ENCODE measurements at places on chromosomes 7 and 10.

DNA sequence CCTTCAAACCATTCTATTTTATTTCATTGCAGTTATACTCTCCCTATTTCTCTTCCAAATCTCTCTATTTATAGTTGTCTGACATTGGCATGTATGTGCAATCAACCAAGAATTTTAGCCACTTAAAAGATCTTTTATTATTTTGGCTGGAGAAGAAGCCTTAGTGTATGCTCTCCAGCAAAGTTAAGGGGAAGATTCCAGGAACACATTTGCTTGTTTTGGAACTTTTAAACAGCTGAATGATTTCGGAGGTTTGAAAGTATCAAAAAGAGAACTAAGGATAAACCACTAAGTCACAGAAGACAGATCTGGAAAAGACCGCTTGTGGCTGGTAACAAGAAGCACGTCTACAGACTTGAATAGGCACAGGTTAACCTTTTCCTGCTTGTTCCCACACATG is 182.2 kb upstream of the FZD1 start:
- no peak for DNase-seq

DNA sequence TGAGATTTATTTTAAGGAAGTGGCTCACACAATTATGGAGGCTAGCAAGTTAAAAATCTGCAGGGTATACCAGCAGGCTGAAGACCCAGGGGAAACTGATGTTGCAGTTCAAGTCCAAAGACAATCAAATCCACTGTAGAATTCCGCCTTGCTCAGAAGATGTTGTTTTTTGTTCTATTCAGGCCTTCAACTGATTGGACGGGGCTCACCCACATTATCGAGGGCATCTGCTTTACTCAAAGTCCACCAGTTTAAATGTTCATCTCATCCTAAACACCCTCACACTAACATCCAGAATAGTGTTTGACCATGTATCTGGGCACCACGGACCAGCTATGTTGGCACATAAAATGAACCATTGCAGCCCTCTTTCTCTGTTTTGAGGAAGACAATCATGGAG is 211.2 kb upstream of the GPR26 start:
- no peak for DNase-seq

- no peak for DNase-seq
Observed at GRCh38 chr7:13532028-13532753, 457.3 kb downstream of the ETV1 start.

DNA sequence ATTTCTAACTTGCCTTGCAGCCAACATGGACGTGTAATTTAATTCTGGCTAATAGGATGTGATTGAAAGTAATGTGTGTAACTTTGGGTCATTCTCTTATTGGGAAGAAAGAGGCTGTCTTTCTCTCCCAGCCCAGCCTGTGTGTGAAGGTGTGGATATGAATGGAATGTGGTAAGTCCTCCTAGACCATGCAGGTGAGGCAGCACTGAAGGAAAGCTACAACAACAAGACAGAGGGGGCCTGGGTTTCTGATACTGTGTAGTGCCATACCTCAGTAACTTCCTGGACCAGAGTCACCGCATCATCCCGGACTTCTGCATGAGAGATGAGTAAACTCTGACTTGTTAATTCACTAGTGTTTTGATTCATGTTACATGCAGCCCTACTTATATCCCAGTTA is 237.0 kb downstream of the EXOC4 start:
- no peak for DNase-seq

- no peak for DNase-seq
Observed at GRCh38 chr7:123789206-123789784, 40.5 kb upstream of the WASL start.

- no peak for DNase-seq
Observed at GRCh38 chr10:1411956-1412355, 325.4 kb downstream of the ADARB2 start.

DNA sequence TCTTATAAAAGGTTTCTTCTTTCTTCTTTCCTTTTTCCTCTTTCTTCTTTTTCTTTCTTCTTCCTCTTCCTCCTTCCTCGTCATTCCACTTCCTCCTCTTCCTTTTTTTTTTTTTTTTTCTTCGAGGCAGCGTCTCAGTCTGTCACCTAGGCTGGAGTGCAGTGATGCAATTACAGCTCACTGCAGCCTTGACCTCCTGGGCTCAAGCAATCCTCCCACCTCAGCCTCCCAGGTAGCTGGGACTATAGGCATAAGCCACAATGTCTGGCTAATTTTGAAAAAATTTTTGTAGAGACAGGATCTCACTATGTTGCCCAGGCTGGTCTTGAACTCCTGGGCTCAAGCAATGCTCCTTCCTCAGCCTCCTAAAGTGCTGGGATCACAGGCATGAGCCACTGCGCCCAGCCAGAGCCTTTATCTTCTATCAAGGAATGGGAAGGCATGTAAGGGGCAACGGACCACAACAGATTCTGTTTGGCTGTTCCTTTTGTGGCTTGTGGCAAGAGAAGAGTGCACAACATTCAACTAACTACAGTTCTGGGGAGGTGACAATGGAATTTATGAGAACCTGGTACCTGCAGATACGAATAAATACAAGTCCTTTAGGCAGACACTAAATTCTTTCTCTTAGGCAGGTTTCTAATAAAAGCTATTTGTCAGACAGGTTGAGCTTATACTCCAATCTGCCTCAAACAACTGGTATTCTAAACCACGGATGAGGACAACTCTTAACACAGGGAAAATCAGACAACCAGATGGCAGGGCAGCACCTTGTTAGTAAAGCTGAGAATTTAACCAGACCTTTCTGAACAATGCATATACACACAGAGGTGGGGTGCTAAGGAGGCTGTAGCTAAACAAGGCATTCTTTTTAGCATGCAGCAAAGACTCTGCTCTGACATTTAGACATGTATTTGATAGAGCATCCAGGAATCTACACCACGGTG is 100.3 kb downstream of the DOCK4 start:
- no peak for DNase-seq

DNA sequence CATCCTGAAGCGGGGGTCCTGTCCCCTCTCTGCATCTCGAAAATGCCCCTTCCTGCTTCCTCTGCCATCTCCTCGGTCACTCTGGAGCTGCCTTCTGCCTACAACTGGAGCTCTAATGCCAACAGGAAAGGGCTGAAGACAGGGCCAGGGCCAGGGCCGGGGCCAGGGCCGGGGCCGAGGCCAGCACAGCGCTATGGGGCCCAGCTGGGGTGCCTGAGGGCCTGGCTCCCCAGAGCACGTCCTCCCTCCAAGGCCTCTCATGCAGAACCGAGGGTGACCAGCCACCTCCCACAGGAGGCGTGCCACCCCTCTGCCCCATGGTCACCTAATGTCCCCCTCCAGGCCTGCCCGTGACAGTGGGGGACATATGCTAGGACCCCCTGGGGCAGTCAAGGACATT is 155.7 kb downstream of the PRKAG2 start:
- DNase-seq = no peak

DNA sequence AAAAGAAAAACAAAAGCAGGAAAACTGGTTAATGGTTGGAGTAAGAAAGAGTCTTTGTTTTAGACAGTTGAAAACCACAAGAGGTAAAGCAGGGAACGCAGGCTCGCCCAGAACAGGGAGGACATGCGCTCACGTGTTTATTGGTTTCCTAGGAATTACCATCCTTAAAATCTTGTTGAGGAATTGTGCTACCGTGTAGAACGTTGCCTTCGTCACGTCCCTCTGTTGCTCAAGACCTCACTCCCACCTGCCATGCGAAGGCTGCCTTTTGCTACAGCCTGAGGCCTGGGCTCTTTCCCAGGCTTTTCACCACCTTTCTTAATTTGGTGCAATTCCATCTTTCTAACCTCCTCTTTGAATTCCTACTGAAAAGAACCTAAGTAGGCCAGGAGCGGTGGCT is 61.6 kb upstream of the CAMK1D start:
- no peak for DNase-seq

DNA sequence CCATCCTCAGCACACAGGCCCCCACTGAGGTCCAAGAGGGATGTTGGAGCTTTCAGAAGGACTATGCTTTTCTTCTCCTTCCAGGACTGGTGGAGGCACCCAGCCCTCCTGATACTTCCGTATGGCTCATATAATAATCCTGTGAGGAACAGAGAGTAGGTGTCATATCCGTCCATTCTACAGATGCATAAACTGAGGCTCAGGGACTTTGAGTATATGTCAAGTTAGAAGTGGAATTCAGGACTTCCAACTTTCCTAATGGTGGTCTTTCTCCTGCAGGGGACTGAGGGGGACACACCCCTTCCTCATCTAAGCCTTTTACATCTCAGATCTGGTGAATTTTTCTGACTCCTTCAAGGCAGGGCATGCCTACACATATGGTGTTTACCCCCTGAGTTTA is 153.7 kb downstream of the RPS24 start:
- DNase-seq = no peak

DNA sequence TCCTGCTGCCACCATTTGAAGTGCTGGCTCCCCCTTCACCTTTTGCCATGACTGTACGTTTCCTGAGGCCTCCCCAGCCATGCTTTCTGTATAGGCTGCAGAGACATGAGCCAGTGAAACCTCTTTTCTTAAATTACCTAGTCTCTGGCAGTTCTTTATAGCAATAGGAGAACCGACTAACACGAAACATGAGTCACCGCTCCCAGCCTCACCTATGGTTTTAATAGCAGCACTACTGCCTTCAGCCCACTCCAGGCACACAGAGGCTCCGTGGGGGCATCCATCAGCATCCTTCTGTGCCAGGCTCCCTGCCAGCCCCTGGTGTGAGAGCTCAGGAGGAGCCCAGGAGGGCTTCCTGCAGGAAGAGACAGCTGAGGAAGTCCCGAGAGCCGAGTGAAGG is 5.5 kb upstream of the ZNF316 start:
- no peak for DNase-seq

GRCh38 chr7:87216701-87217508 is 2.6 kb downstream of the TMEM243 start:
- no peak for DNase-seq

DNA sequence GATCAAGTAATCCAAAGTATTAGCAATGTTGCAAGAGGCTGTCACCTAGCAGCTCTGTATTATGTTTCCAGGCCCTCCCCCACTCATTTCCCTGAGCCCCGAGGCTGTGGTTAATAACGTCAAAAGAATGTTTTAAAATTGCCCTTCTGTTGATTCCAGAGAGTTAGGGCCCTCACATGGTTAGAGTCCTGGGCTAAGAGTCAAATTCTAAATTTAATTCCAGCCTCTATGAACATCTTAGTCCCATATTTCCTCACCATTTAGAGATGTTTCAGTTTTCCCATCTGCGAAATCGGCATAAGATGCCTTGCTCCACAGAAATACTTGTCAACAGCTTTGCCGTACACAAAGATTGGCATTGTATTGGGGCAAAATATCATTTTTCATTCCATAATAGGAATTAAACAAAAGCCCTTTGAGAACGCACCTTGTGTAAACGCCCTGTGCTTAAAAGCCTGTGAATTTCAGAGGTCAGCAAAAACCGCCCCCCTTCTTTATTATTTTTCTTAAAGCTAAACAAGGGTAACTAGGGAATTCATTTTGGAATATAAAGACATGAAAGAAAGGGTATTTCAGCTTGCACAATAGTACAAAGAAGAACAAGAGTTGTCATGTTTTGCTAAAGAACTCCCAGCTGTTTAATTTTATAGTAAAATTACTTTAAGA is 135.8 kb downstream of the ARID5B start:
- no peak for DNase-seq

- DNase-seq = no peak
Observed at GRCh38 chr10:1213252-1214070, 157.3 kb downstream of the WDR37 start.

- no peak for DNase-seq
Observed at GRCh38 chr7:10181996-10182395, 791.7 kb upstream of the PHF14 start.

- DNase-seq = no peak
Observed at GRCh38 chr7:30739691-30740090, 12.2 kb upstream of the INMT start.

GRCh38 chr7:33186192-33186591 is 56.8 kb downstream of the BBS9 start:
- no peak for DNase-seq

DNA sequence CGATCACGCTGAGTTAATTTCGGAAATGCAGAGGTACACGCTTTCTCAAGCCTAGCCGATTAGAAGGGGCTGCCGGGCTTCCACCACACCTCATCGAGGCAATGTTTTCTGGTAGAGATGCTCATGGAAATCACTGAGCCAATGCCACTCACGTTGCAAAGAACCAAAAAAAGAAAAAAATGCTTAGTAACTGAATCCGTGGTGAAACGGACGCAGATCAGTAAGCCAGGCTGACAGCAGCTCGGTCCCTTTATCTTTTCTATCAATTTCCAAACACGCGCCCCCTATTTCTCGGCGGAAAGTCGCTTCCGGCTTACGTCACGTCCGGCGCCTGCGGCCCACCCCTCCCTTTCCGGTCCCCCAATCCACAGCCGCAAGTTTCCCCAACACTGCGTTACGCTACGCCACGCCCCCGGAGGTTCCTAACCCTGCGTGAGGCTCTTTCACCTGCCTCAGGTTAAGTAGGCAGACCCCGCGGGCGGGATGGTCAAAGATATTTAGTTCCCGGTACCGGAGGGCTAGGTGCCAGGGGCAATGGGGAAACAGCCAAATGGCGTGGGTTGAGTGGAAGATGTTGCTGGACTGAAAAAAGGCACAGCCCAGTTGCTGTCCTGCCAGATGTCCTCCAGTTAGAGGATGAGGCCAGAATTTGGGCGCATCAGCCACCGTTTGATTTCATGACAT is at the start of gene NSUN6:
NSUN6 (minus strand) TSS at position 264 of the 684 bp plus-strand sequence. CDS start 384 bp downstream, outside the sequence.
- peak; percentile 80 for DNase-seq

- DNase-seq = no peak
Observed at GRCh38 chr7:99381664-99382075, 7.1 kb downstream of the ARPC1B start.

DNA sequence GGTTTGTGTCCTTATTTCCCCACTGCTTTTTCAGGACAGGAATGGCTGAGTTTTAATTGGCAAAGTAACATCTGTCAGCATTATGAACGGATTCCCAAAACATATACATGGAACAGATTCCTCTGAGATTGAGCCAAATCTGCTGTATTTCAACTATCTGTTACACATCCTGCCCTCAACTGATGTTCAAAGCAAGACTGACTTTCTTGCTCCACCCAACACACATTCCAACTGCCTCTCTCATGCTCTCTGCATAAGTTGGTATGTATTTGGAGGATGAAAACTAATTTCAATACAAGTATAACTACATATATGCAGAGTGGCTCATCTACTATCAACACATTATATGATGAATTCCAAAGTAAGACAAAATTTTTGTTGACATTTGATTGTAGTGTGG is 342.2 kb downstream of the GATA3 start:
- no peak for DNase-seq

GRCh38 chr7:91033574-91033973 is 230.7 kb upstream of the FZD1 start:
- DNase-seq = no peak

DNA sequence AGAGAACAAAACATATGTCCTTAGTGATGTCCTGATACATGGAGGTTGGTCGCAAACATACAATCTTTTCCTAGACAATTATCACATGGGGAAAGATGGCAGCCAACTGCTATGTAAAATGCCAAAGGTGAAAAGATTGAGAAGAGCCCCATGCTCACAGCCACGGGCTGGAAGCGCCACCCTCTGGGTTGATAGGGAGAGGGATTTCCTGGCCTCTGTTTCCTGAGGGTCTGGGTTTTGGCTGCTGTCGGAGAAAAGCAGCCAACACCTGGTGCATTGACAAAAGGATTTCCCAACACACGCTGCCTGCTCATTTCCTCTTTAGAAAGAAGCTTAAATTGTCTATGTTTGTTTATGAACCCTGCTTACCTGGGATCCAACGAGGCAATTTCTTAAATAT is 43.8 kb downstream of the ITIH5 start:
- no peak for DNase-seq
